ENCODE measurements at places on chromosomes 4 and X.

DNA sequence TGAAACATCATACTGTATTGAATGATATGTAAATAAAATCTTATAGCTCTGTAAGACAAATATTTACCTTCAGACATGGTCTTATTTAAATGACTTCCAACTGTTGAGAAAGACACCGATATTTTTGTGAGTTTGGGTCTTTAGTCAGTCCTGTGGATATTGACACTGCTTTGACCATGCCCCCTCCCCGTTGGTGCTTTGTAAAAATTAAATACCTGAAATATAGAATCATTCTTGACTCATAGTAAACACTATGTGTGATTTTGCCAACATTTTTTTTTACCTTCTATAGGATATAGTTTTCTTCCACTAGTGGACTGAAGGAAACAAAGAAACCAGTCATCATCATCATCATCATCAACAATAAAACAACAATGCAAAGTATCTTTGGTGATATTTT lies 114.3 kb upstream of the HS3ST1 start:
- no peak for DNase-seq

GRCh38 chr4:6716958-6717655 lies 1.1 kb downstream of the BLOC1S4 start:
- DNase-seq: no peak

GRCh38 chr4:10690185-10690907 lies 5.8 kb upstream of the CLNK start:
- no peak for DNase-seq

DNA sequence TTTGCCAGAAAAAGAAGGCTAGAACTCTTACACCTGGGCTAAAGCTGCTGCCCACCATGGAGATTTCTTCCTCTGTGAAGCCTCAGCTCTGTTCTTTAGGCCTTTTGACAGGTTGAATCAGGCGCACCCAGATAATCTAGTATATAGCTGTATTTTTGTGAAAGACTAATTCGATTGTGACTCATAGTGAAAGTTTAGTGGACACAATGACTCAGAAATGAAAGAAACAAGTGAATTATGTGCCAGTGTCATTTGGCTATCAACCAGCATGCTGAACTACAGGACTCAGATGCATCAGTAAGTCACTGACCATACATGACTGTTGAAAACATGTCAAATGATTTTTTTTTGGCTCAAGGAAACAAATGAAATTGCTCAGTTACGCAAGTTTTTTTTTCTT lies 425.4 kb downstream of the SLITRK2 start:
- DNase-seq: no peak

- DNase-seq: no peak
Observed at GRCh38 chr4:158786955-158787354, 18.1 kb downstream of the FNIP2 start.

DNA sequence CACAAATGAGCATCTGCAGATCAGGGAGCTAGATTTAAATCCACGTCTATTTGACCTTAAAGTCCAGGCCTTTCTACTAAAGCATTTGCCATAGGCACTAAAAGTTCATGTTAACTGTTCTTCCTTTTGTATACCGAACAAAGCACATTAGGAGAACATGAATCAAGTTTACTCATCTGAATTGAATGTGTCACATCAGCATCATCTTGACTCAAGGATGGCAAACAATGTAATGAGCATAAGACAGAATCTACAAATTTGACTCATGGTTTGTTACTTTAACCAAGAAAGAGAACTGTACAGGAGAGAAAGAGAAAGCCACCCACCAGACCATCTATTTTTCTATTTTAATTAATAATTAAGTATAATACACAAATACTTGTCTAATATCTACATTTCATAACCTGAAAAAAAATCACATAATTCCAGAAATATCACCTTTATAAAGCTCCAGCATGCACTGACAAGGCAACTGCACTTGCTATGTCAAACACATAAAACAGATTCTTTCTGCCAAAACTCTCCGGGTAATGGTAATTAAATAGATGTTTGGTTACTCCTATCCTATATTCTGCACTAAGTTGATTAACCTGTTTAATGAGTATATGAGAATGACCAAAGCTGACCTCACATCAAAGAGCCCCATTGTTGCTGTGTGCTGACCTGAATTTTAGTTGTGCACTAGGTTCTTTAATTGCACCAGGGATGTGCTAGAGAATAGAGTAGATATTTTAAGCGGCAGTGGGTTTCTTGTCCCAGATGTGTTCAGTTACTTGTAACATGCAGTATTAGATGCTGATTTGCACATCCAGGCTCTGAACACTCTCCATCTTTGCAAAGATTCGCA lies 42.5 kb upstream of the LEF1 start:
- no peak for DNase-seq

GRCh38 chr4:128468123-128468989 lies 180.7 kb upstream of the PGRMC2 start:
- no peak for DNase-seq

DNA sequence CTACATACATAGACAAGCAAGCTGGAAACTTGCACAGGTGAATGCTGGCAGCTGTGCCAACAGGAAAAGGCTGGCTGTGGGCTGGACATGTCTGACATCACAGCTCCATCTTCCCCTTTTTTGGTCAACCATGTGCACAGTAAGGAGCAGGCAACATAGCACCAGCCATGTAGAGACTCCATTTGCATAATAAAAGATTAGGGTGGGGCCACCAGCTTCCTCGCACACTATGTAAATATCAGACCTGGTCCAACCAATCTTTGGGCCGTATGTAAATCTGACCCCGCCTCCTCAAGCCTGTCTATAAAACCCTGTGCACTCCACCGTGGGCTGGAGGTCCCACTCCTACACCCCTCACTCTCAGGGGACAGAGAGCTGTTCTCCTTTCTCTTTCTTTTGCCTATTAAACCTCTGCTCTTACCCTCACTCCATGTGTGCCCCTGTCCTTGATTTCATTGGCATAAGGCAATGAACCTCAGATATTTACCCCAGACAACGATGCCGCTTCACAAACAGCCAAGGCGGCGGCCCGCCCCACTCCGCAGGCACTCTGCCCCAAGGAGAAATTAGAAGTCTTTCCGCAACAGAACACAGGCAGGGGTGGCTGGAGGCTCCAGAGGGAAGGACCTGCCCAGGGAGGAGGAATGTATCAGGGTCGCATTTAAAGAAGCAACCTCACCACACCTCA lies 862.2 kb downstream of the TRIML1 start:
- DNase-seq: no peak

DNA sequence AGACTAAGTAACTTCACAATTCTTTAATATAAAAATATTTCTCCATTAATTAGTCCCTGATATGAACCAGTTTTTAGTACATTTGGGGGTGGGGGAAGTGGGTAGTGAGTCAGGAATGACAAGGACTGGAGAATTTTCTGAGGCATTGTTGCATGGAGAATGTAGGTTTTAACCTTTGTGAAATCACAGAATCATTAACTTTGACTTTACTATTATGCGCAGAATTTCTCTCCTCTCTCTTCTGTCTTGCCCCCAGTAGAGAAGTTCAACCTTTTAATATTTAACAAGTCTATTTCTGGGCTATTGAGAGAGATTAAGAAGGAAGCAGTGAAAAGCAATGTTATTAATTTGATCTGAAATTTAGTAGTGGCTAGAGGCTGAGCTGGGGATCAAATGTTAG lies 597.0 kb downstream of the PCDH18 start:
- DNase-seq: no peak

GRCh38 chr4:156942991-156943390 lies 28.6 kb downstream of the PDGFC start:
- DNase-seq: no peak

- peak; percentile 48 for DNase-seq
Observed at GRCh38 chrX:43559644-43560043, 96.5 kb upstream of the MAOA start.

GRCh38 chr4:176792326-176793059 lies at the start of gene VEGFC:
TSS of gene VEGFC (minus strand) at chr4:176792922. CDS start at chr4:176792311, 611 bp downstream.
- DNase-seq: peak; percentile 65

GRCh38 chr4:122279670-122280069 lies 99.1 kb upstream of the ADAD1 start:
- no peak for DNase-seq

DNA sequence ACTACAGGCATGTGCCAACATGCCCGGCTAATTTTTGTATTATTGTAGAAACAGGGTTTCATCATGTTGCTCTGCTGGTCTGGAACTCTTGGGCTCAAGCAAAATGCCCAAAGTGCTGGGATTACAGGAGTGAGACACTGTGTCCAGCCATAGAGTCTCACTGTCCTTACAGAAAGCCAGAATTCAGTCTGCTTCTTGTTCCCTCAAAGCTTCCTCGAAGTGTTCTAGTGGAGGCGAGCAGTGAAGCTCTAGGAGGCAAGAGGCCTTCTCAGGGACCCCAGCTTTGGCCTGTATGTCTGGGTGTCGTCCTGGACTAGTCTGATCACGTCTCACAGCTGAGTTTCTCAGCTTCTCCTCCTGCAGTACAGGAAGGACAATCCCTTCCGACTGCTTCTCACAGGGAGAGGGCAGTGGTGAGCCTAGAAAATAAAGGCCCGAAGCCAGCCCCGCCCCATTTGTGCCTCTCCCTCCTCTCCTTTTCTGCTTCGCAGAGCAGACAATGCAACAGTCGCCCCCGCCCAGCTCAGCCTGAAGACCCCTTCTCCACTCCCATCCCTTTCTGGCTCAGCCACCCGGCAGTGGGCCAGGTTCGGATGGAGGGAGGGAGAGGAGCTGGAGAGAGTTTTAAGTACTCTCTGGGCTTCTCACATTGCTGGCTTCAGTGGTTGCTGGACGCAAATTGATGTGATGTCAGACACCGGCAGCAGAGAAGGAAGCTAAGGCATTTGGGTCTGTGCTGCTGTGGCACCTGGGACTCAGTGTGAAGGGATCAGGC lies 11.1 kb upstream of the FAM3A start:
- DNase-seq: peak; percentile 64

All from endothelial cell (in vitro differentiated cells).